ENCODE measurements at places on chromosomes 12 and 14. TPM values are rescaled to one million over a fixed set of nuclear protein-coding genes. Genes with fewer than 3 reads are reported as not detected.
A peak's percentile ranks its signal among the peaks of the same experiment; 100 is the strongest.

DNA sequence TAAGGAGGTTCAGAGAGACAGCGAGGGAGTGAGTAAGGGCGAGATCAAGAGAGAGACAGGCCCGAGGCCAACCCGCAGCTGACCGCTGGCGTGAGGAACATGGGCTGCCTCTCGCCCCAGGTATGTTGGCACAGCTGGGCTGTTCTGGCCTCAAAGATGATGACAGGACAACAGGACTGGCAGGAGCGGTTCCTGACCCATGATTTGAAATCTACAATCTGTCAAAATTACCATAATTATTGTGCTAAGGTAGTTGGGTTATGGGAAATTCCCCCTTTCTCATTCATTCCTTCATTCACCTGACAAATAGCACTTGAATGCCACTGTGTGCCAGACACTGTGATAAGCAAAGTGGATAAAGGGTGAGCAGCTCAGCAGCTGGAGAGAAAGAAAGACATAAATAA lies 5.1 kb upstream of the ENDOU start:
- DNase-seq = no peak

DNA sequence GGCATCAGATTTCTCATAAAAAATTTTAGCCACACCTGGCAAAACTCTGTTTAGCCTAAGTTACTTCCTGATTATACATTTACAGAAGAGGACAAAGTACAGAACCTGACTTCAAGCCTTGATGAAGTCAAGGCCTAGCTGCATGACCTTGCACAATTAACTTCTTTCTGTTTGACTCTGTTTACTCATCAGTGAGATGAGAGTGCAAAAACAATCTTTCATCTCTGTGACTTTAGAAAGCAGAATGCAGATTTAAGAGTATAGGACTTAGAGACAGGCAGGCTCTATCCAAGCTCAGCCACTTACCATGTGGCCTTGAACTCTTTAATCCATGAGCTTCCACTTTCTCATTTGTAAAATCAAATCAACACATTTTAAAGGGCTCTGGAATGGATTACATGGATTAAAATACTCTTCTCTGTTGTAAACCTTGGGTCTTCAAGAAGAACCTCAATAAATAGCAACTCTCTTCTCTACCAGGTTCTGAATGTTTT lies 1178.9 kb downstream of the FLRT2 start:
- DNase-seq = no peak

DNA sequence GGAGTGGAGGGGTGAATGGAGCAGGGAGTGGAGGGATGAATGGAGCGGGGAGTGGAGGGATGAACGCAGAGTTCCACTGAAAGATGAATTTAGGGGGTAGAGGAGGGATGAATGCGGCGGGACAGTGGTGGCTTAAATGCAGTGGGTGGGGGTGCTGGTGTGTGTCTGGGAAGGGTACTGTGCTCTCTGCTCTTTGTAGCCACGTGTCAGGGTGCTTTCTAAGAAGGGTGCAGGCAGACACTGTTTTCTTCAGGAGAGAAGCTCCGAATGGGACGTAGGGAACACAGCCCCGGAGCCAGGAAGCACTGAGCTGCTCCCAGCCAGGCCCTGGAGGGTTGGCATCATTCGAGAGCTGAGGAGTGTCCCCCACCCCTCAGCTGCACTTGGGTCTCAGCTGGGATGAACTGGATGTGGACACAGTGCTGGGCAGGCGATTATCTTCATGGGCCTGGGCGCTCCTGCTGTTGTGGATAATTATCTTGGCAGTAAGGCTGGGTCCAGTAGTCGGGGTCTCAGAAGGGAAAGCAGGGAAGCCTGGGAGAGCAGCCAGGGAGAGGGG lies 9.5 kb upstream of the CEP170B start:
- DNase-seq = no peak

- DNase-seq = no peak
These were observed 4.7 kb upstream of the TC2N start for GRCh38 chr14:91872011-91872501.

- DNase-seq = no peak
These were observed 82.8 kb downstream of the CRACR2A start for GRCh38 chr12:3670083-3670620.

DNA sequence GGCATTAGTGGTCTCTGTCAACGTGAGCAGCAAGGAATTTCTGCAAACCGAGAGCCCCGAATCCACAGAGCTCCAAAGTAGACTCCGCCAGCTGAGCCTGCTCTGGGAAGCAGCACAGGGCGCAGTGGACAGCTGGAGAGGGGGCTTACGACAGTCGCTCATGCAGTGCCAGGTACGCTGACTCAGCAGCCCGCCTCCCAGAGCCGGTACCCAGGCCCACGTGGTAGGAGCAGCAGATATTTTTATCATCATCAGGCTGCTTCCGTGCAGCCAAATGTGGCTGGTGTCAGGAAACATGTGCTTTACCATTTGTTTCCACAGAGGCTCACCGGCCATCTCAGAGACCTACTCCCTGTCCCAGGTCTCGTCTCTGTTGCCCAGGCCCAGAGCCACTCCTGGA lies 73.7 kb downstream of the ESR2 start:
- DNase-seq = peak; percentile 25

DNA sequence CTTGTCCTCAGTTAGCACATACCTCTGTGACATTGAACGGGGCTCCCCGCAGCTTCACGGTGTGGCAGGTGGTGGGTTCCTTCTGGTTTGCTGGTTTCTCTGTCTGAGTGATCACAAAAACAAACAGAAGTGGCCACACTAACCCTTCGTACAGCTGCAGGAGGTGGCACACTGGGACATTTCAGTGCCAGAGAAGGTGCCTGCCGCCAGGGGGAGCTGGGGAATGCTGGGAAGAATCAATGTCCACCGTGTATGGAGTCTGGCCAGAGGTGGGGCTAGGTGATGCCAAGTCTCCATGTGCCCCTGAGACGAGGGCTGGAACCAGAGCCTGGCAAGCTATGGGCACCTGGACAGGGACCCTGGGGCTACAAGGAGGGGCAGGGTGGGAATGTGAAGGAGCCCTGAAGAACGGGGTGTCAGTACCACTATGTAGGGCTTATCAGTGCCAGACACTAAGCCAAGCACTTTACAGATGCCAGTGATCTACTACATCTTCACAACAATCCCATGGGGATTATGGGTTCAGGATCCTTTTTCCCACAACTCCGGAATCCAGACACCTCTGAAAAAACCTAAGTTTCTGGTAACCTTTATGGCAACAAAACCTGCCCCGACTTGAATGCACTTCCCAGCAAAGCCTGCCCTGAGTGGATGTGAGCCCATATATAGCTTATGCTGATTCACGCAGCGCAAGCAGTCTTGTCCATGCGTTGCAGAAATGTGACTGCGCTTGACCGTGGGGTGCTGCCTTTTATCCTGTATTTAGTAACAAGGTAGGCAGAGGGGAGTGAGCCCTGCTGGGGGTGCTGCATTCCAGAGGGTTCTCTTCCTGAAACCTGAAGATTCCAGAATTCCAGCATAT lies 10.8 kb downstream of the RBM19 start:
- DNase-seq = no peak

DNA sequence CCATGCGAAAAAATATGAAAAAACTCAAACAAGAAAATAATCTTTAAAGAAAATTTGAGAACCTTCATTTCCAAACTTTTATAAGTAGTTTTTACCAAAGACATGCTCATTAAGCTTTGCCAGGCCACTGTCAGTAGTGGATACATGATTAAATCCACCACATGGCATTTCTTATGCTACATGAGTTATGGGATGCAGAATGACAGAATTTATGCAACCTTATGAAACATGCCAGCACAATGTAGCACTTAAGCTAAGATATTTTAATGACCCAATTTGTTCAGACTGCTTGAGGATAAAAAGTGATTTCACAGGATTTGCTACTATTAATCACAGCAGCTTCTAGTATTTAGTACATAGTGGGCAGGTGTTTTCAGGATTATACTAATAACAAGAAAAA lies 123.3 kb downstream of the ATP23 start:
- no peak for DNase-seq

DNA sequence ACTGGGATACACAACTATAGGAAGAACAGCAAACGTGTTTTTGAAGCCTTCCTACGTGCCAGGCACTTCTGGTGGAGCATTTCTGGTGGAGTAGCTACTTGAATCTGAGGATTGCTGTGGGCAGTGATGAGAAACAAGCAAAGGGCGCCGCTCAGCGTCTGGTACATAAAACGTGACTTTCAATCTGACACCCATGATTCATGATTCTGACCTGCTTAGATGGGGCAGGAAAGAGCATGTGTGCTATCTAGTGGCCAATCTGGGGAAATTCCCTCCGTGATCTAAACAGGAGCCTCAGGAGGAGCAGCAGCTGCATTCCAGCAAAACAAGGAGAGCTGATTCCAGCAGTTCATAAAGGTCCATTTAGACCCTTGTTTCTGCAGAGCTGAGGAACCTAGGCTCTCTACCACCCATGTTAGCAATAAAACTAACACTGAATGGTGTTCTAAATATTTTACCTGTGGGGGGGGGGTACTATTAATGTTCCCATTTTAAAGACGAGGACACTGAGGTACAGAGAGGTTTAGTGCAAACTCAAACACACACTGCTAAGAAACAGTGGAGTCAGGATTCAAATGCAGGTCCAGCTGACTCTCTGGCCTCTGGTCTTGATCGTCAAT lies 37.8 kb downstream of the PAH start:
- DNase-seq = peak; percentile 33

GRCh38 chr12:46461459-46461858 lies 88.9 kb upstream of the SLC38A2 start:
- no peak for DNase-seq

GRCh38 chr12:54393207-54393609 lies 8.7 kb upstream of the ZNF385A start:
- DNase-seq = no peak

DNA sequence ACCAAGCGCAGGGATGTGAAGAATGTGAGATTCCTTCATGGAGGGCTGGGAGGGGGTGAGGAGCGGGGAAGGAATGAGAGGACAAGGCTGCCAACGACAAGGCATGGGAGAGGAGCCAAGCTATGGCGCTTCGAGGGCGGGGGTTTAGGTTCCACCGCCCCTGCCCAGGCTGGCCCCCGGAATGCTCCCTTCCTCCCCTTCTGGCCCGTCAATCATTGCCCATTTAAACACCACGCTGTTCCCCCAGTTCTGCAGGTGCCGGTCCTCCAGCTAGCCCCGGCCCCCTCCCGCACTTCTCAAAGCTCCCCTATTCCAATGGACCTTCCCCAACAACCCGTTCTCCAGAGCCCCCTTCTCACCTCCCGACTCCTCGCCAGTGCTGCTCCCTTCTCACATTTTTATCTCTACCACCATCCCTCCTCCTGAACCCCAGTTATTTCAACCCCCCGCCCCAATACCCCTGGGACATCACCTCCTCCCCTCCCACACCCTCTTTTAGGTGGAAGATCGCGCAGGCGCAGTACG lies 428 bp downstream of the RNF41 start:
- peak; percentile 71 for DNase-seq

DNA sequence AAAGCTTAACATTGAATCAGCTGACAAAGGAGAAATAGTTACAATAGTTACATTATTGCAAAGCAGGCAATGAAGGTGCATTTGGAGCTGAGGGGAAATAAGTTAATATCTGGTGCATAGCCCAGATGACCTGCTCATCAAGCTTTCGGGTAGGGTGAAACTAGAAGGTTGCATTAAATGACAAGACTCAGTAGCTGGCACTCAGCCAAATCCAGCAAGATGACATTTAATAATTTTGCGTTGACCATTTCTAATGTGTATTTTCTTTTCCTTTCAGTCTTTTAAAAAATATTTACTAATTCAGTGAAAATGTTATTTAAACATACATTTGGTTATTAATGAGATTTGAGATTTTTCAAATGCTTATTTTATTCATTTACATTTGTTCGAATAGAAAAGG lies 188.6 kb downstream of the SLC5A8 start:
- DNase-seq = no peak

DNA sequence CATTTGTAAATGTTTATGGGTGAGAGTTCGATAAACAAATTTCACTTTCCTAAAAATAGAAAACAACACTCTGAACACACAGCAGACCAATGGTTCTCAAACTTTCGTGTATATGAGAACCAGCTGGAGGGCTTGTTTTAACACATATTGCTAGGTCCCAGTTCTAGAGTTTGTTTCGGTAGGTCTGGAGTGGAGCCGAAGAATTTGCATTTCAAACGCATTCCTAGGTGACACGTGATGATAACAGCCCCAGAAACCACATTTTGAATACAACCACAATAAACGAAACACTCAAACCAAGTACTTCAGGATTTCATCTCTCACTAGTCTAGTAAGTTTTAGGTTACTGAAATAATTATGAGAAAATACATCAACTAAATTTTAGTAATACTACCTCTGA lies 17.1 kb downstream of the SEC23A start:
- DNase-seq = no peak

The FAM186B gene
- 2.6 TPM for polyA plus RNA-seq

The KRT8 gene
- polyA plus RNA-seq = 3.0 TPM

The PTGDR gene
- polyA plus RNA-seq = 0.54 TPM

The TRIM9 gene
- polyA plus RNA-seq = 2.4 TPM

The IL31 gene
- not detected for polyA plus RNA-seq

Data from muscle of arm (tissue), 14 donors.